Uterus (tissue), 4 donors: ENCODE measurements at places on chromosomes 3 and 15.

GRCh38 chr3:81485444-81485865 is 276.0 kb downstream of the GBE1 start:
- DNase-seq = no peak

DNA sequence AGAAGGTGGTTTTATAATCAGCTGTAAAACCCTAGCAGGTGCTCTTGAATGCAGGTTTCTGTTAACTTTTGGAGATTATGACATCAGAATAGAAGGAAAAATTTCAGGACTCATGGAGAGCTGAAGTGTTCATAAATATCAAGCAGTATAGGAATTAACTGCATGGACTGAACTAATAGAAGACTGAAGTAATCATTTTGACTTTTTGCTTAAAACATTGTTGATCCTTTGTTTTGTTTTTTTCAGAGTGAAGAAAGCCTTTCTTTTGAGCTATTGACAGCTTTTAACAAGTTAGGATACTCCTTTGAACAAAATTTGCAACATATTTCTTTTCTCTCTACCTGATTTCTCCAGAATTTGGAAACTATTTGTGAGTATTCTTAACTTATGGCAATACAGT is 70.6 kb upstream of the DAZL start:
- DNase-seq = no peak

DNA sequence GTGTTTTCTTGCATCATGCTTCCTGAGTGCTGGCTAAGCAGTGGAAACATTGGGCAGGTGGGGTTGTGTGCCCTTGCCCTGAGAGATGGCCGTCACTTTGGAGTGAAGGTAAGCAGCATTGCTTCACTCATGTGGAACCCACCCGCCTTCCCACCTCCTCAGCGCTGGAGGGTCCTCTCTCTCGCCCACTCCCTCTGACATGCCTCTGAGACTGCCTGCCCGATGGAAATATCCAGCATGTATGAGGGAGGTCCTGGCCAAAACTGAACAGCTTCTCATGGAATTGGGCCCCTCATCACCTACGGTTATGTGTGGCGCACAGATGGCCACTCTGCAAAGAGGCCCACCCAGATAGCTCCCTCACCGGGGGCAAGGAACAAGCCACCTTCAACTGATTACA is 48.6 kb downstream of the SMAD3 start:
- no peak for DNase-seq

DNA sequence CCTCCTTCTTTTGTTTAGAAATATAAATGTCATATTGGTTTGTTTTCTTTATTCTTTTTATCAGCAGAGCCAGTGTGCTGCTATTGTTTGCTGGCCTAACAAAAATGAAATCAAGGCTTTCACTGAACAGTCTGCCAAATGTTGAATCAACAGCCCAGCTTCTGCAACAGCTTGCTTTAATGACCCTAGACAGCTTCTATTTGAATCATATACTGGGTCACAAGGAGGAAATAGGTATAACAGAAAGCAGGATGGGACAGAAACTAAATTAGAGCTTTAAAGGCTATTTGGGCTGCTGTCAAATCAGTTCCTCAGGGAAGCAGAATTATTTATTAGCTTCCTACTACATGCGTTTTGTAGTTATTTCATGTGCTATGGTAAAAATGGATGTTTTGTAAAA is 12.1 kb upstream of the DNAJC13 start:
- DNase-seq = no peak

DNA sequence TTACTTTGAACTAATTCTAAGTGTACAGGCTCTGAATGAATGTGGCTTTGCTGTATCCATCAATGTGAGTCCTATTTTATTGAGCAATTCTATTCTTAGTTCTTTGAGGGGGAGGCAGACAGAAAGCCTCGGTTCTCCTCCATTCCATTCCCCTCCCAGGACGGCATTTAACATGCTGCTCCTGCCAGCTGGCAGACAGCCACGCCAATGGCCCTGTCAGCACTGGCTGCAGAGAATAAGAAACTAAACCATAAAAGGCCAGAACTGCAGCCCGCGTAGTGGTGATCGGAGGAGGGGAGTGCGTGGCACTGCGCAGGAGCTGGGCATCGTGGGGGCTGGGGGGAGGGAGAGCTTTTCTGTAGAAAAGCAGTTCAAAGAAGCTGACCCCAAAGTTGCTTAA is 76.0 kb upstream of the HACD2 start:
- DNase-seq = peak; percentile 97

DNA sequence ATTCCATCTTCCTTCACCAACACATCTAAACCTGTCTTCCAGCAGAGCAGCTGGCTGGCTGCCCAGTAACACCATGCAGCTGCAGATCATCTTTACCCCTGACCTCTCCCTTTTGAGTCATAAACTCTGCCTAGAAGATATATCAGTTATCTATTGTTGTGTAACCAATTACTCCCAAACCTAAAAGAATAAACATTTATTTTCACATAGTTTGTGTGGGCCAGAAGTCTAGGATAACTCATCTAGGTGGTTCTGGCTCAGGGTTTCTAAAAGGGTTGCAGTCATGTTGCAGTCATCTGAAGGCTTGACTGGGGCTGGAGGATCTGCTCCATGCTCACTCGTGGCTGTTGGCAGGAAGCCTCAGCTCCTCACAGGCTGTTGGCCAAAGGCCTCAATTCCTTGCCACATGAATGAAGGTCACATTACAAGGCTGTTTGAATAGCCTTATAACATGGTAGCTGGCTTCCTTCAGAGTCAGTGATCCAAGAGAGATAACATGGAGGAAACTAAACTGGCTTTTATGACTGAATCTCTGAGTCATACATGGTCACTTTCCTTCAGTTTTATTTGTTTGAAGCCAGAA is 92.8 kb downstream of the GOLIM4 start:
- DNase-seq = peak; percentile 17

- DNase-seq = peak; percentile 75
Measured at GRCh38 chr3:179323197-179324110, 623 bp downstream of the ZNF639 start.

GRCh38 chr3:185796431-185797107 is 28.3 kb downstream of the IGF2BP2 start:
- DNase-seq = no peak

DNA sequence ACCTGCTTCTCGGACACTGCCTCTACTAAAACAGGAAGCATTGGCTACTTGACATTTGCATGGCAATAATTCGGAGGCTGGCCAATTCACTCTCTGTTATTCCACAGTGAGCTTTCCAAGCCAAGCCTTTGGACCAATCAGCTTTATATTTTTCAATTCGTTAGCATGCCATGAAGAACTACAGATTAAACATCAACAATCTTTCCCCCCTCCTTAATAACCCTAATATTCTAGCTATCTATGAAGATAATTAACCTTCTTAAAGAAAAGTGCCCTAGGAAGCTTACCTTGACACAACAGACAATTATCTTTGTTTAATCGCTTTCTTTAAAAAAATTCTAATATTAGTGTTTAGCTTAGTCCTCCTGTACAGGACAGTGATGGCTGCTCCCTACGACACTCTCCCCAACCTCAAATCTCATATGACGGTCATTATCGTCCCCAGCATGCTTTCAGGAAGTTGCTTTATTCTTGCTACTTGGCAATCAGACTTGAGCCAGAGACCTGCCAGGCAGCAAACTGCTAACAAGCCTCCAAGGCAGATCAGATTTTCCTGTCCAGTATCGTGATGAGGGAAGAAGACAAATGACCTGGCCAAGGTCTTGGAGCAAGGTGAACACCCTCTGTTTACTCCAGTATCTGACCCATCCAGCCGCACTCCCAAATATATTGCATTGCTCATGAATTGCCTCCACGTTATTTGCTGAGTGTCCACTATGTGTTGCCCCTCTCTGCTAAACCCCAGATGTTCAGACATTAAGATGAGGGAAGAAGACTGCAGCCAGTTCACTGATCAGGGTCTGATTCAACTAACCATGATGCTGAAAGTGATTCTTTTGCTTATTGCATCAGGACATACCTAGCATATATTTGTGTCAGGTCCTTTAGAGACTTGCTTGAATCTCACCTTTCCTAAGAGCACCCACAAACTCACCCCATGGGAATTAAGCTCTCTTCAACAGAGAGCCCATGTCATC is 68.1 kb upstream of the LPP start:
- DNase-seq = no peak

- no peak for DNase-seq
Measured at GRCh38 chr3:153163393-153163724, 1.3 kb downstream of the RAP2B start.

GRCh38 chr3:56894881-56895431 is 93.2 kb upstream of the ARHGEF3 start:
- DNase-seq = no peak

- no peak for DNase-seq
Measured at GRCh38 chr15:29476503-29477080, 207.0 kb upstream of the NSMCE3 start.

- no peak for DNase-seq
Measured at GRCh38 chr3:42984701-42985100, 5.6 kb downstream of the GASK1A start.
